ENCODE measurements at places on chromosomes 11 and 22.

- DNase-seq, result no peak
Measured at GRCh38 chr11:85758480-85759039, 52.4 kb downstream of the SYTL2 start.

GRCh38 chr22:44595841-44596341 is 97.9 kb upstream of the RTL6 start:
- DNase-seq, result no peak

DNA sequence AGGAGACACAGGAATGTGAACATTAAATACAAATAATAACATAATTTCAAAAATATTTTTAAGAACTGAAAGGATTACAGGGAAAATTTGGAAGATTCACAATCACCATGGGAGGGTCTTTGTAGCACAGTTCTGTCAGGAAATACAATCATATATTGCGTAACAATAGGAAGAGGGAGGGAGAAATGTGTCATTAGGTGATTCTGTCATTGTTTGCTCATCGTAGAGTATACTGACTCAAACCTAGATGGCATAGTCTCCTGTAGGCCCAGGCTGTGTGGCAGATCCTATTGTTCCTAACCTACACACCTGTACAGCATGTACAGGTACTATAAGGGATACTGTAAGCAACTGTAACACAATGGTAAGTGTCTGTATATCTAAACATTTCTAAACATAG is 330.4 kb downstream of the BRD1 start:
- DNase-seq, result no peak

- no peak for DNase-seq
Measured at GRCh38 chr11:62922653-62923431, 1.7 kb upstream of the CHRM1 start.

- DNase-seq, result no peak
Measured at GRCh38 chr11:48105096-48105990, 111.3 kb upstream of the OR4B1 start.

GRCh38 chr22:17597217-17597616 is 31.3 kb downstream of the ATP6V1E1 start:
- DNase-seq, result no peak

DNA sequence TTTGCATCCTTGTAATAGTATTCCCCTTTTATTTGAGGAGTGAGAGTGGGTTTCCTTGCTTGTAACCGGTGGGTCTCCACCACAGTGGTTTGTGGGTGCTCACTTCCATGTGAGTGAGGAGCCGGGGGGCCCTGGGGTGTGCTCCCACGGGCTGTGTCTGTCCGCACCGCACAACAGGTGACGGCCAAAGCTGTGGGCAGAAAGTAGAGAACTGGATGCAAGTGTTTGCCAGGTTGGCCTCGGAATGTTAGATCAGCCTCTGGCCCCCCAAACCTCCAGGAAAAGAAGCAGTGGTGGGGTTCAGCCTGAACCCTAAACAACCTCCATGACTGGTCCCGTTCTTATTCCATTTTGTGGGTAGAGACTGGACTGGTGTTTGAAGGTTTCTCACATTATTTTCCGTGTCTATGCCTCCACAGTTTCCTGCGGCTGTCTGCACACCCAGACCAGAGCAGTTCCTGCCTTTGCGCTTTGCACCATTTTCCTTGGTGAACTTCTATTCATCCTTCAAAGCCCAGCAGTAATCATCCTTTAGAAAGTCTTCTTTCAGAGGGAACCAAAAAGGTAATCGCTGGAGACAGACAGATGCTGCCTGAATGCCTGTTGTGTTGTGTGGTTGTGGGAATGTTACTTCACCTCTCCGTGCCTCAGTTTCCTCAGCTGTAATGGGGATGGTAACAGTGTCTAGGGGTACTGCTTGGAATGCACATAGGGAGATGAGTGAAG is 77.2 kb downstream of the MYEOV start:
- no peak for DNase-seq

DNA sequence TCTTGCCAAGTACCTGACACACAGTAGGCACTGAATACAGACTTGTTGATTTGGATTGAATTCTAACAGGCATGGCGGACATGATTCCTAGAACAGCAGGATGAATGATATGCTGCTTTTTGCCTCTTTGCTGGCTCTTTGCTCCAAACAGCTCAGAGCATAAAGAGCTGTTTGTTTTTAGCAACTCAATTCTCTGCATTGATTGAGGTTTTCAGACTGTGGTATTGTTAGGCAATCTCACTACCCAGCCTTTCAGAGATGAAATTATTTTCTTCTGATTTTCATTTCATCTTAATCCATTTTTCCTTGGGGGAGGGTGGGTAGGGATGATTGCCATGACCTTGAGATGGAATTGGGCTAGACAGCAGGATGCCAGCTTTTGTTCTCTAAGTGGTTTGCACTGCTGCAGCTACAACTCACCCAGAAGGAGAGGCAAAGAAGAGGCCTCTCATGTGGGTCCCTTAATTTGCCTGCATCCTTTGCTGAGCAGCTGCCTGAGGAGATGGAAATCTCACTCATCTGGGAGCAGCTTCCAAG is 20.5 kb downstream of the COA4 start:
- no peak for DNase-seq

DNA sequence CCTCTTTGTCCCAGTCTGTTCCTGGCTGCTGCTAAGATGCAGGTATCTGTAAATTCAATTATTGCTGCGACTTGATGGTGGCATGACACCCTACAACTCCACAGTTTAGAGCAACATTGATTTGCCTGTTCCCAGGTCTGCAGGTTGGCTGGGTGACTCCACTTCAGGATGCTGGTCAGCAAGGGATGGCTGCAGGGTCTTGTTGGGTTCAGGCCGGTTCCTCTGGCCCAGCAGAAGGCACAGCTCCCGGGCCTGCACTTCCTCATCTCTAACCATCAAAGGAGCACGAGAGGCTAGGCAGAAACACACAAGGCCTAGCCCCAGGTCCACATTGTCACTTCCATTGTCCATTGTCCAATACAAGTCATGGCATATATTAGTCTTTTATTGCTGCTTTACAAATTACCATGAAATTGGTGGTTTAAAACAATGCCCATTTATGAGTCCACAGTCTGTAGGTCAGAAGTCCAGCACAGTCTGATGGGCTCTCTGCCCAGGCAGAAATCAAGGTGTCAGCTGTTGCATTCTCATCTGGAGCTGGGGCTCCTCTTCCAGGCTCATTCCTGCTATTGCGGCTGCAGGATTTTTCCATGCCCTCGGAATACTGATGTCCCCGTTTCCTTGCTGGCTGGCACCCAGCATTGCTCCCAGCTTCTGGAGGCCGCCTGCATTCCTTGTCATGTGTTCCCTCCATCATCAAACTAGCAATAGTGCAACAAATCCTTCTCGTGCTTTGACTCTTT is 96.6 kb upstream of the LMO1 start:
- no peak for DNase-seq

DNA sequence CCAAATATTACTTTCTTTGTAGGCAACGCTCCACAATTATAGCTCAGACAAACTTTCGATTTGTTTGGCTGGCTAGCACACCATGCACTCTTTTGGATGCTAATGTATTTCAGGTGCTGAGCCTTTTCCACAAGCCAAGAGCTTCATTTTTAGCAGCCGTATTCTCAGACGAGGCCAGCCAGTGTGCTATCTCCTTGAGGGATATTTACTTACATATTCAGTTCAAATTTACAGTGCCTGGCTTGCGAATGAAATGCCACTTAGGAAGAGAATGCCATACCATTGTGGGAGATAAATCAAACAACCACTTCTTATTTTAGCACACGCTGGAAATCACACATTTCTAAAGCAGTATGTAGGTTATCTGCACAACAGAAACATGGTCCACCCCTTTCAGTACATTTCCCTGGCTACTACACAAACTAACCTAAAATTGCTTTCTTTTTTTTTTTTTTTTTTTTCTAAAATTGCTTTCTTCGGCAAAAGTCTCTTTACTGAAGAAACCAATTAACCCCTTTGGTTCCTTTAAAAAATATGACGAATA is 236.9 kb downstream of the CADM1 start:
- DNase-seq, result no peak

DNA sequence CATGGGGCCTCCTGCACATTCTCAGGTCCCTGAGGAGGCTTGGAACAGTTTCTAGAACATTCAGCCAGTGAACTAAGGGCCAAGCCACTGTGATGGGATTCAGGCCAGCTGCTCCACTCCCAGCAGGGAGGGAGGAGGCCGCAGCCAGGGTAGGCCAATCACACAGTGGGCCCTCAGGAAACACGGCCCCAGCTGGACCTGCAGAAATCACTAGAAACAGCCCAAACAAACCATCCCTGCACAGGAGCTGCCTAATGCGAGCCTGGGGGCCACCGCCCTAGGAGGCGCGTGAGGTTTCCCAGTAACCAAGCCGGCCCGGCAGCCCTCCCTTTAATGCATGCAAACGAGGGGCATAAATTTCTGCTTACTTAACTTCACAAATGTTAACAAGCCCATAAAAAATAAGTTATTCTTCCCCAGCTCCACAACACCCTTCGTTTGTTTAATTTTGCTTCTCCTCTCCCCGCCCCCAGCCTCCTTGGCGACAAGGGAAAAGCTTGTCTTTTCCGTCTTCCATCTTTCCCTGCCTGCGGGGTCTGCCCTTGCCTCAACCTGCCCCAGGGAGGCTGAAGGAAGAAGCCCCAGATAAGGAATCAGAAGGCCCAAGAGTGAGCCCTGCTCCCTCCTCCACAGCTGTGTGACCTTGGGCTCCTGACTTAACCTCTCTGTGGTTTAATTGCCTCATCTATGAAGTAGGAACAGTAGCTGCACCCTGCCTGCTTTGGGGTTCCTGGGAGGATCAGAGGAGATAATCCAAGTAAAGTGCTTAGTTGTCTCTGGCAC is 25.7 kb downstream of the ELFN2 start:
- DNase-seq, result no peak

DNA sequence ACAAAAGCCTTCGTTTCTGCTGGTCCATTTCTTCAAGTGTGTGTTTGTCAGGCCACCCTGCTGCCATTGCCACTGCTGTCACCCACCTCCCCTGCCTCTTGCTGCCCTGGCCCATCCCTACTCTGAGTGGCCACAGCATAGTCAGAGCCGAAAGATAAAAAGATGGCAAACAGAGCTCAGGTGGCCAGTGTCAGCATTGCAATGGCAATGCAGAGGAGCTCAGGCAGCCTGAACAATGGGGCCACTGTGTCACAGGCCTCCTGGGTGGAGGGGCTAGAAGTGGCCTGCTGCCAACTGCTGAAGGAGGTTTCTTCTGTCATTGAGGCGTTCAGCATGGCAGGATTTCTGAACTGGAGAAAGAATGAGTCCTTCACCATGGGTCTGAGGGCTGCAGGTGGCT is 137.1 kb downstream of the CSNK2A3 start:
- DNase-seq, result no peak

DNA sequence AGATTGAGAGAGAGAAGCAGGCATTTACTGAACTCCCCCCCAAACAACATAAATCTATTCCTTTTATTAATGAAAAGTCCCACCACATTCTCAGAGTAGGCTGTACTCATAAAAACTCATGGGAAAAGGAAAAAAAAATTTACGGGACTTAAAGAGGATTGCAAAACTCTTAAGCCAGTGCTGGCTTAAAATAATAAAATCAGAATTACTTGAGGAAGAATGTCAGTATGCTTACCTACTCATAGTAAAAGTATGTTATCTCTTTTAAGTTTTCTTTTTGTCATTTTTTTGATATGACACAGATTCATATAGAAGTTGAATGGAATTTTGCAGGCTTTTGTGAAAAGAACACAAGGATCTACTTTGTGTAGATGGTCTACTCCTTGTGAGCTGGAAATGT is 126.3 kb downstream of the LUZP2 start:
- DNase-seq, result no peak

- no peak for DNase-seq
Measured at GRCh38 chr11:36455658-36456111, 54.4 kb downstream of the TRAF6 start.

GRCh38 chr11:48124880-48125279 is 91.7 kb upstream of the OR4B1 start:
- DNase-seq, result no peak

- no peak for DNase-seq
Measured at GRCh38 chr22:29231971-29232959, 26.6 kb downstream of the EMID1 start.

- no peak for DNase-seq
Measured at GRCh38 chr11:34558673-34559072, 45.1 kb upstream of the ELF5 start.

DNA sequence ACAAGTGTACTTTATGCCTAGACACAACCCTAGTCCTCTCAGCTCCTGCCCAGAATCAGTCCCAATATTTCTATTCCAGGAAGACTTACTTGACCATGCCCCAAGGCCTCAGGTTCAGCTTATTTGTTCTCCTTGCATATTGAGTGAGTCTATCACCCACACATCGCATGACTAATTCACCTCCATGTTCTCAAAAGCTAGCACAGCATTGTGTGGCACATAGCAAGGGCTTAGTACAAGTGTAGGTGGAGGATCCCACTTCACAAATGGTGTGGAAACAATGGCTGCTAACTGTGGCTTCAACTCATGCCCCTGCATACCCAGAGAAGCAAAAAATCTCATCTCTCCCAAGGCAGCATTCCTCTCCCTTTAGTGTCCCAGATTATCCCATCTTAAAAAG is 602.6 kb upstream of the API5 start:
- no peak for DNase-seq

GRCh38 chr11:57370251-57370650 is 10.7 kb downstream of the PRG3 start:
- DNase-seq, result no peak

DNA sequence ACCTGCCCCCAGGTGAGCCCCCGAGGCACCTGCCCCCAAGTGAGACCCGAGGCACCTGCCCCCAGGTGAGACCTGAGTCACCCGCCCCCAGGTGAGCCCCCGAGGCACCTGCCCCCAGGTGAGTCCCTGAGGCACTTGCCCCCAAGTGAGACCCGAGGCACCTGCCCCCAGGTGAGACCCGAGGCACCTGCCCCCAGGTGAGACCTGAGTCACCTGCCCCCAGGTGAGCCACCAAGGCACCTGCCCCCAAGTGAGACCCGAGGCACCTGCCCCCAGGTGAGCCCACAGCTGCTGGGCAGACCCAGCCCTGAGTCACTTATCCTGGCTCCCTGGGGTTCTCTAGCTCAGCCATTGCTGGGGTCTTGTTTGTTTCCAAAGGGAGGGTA is 36.2 kb downstream of the MUC5B start:
- DNase-seq, result no peak

- no peak for DNase-seq
Measured at GRCh38 chr11:11446967-11447366, 93.9 kb upstream of the CSNK2A3 start.

- no peak for DNase-seq
Measured at GRCh38 chr22:42270176-42270509, 310 bp downstream of the TCF20 start.

DNA sequence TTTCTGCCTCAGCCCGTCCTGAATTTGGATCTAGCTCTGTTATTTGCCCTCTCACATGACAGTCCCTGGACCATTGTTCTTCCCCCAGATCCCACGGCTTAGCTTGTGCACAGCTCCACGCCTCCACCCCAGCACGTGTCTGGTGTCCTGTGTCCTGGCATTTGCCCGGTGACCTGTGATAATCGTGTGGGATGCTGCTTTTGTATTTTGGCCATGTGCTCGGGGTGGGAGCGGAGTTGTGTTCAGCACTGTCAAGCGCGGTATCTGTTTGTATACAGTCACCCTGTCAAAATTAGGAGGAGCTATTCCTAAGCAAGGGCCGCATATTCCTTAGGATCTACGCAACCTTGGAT is 11.9 kb downstream of the ADAMTS8 start:
- DNase-seq, result no peak
